ENCODE measurements at places on chromosomes 3 and 15. TPM values are rescaled to one million over a fixed set of nuclear protein-coding genes. Genes with fewer than 3 reads are reported as not detected.
A peak's percentile ranks its signal among the peaks of the same experiment; 100 is the strongest.

DNA sequence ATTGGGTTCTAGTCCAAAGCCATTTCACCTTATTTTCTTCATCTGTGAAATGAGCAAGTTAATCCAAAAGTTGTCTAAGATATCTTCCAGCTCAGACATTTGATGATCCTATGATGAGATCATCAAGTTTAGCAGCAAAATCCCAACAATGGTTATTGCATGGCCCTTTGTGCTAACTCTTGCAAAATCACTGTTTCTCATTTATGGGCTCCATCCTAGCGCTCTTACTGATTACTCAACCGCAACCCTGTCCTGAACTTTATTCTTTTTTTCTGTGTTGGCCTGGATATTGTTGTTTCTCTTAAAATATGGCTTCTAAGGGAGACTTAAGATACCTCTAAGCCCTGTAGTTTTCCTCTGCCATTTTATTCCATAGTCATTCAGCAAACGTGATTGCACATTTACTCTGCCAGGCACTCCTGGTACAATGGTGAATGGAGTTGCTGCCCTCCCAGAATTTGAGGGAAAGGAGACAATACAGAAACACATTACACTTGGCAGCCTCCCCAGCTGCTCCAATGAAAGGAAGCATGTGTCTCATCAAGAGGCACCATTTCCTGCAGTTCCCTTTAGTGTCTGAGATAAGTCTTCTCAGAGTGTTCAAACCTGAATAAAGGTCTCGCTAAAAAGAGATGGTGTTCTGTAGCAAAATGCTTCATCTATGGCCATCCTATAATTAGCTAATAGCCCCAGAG, 4.4 kb downstream of the GXYLT2 start:
- H3K4me3 ChIP-seq = no peak overlapping the region
- H3K4me1 ChIP-seq = peaks cover 3% of the 10 kb centered on the region
- H3K27ac ChIP-seq = no peak overlapping the region
- peaks cover 8% of the 10 kb centered on the region for H3K27me3 ChIP-seq

GRCh38 chr3:131091768-131092167, 65.1 kb downstream of the NEK11 start:
- H3K36me3 ChIP-seq = no peaks in the 10 kb centered on the region
- DNase-seq = no peak
- H3K27me3 ChIP-seq = no peaks in the 10 kb centered on the region
- H3K27ac ChIP-seq = no peak overlapping the region

GRCh38 chr3:45567730-45568172, 26.8 kb upstream of the LIMD1 start:
- peaks cover 24% of the 10 kb centered on the region for H3K4me1 ChIP-seq
- DNase-seq = no peak
- no peaks in the 10 kb centered on the region for H3K36me3 ChIP-seq
- no peak overlapping the region for H3K4me3 ChIP-seq

GRCh38 chr3:141413801-141414689, 45.7 kb downstream of the ZBTB38 start:
- no peaks in the 10 kb centered on the region for H3K27me3 ChIP-seq
- peak overlapping the region; percentile 72 for H3K27ac ChIP-seq
- peaks cover 52% of the 10 kb centered on the region for H3K4me1 ChIP-seq
- no peak overlapping the region for H3K4me3 ChIP-seq
- peaks cover 27% of the 10 kb centered on the region for H3K36me3 ChIP-seq
- DNase-seq = peak; percentile 70

DNA sequence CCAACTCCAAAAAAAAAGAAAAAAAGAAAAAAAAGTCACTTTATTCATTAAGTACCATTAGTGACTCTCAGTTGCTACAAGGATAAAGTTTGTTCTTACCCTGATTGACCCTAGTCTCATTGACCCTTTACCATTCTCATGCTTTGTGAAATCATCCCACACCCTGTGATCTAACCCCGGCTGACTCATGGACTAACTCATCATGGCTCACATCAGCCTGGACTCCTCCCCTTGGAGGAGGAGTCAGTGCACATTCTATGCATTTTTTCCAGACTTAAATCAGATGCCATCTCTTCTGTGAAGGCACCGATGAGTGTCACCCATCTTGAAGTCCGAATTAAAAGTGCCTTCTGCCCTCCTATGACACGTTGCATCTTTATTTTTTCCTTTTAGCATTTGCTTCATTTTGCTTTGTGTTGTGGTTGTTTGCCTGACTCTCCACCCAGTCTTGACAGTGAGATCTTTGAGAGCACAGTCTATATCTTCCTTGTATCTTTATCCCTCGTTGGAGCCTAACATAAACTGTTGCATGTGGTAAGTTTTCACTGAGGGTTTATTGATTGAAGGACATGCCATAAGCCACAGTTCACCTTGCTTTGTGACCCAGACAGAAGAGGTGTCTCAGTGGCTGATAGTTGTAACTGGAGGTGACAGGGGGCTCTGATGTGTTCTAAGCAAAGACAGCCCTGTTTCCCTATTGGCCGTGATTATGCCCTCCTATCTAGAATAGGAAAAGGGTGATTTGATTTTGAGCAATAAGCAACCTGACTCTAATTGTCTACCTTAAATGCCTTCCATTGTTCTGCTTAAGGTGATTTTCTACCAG, 72.1 kb downstream of the IL1RAP start:
- DNase-seq = no peak
- H3K27me3 ChIP-seq = no peaks in the 10 kb centered on the region
- H3K4me1 ChIP-seq = no peaks in the 10 kb centered on the region
- H3K4me3 ChIP-seq = no peak overlapping the region
- no peak overlapping the region for H3K27ac ChIP-seq

- no peak overlapping the region for H3K27ac ChIP-seq
- H3K4me3 ChIP-seq = no peak overlapping the region
- H3K27me3 ChIP-seq = no peaks in the 10 kb centered on the region
- no peak for DNase-seq
- no peaks in the 10 kb centered on the region for H3K4me1 ChIP-seq
- peaks cover 9% of the 10 kb centered on the region for H3K36me3 ChIP-seq
Measured at GRCh38 chr3:132545471-132545870, 51.6 kb upstream of the ACKR4 start.

DNA sequence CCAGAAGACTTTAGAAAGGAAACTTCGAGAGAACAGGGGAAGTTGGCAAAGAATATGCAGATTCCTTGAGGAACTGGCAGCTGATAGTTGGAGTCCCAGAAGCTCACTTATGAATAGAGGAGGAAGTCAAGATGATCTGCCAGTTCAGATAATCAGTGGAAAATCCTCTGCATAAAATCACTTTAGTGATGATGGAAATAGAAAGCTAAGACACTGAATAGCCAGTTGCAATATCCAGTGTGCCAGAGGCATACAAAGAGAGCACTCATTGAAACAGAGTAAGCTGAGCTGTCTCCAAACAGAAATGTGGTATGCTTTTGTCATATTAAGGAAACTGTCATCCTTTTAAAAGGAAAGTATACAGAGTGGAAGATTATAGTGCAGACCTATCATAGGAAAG, 1207.6 kb downstream of the OTOL1 start:
- H3K4me3 ChIP-seq = no peak overlapping the region
- H3K27me3 ChIP-seq = no peaks in the 10 kb centered on the region
- H3K27ac ChIP-seq = no peak overlapping the region
- DNase-seq = no peak

- no peaks in the 10 kb centered on the region for H3K36me3 ChIP-seq
- H3K4me1 ChIP-seq = no peaks in the 10 kb centered on the region
- H3K4me3 ChIP-seq = no peak overlapping the region
- H3K27ac ChIP-seq = no peak overlapping the region
- H3K27me3 ChIP-seq = no peaks in the 10 kb centered on the region
Measured at GRCh38 chr15:67413770-67414390, 107.1 kb upstream of the C15orf61 start.

GRCh38 chr3:52240886-52241370, 2.0 kb upstream of the TWF2 start:
- H3K36me3 ChIP-seq = no peaks in the 10 kb centered on the region
- peak; percentile 49 for DNase-seq
- H3K4me1 ChIP-seq = peaks cover 66% of the 10 kb centered on the region

DNA sequence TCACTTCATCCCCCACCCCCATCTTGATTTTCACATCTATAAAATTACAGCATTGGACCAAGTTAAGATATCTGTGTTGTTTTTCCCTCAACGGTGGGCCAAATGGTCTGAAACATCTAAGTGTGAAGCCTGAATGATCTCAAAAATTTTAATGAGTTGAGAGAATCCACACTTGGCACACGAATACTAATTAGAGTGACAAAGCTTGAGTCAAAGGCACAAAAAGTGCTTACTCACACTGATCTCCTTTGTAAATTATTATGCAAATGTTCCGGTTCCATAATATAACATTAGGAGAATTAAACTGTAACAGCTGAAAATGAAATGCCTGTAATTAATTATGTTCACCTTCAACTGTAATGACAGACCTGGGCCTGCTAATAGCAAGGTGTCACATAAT, 33.6 kb downstream of the GPR176 start:
- no peaks in the 10 kb centered on the region for H3K4me1 ChIP-seq
- H3K27ac ChIP-seq = no peak overlapping the region
- peaks cover 4% of the 10 kb centered on the region for H3K27me3 ChIP-seq
- no peaks in the 10 kb centered on the region for H3K36me3 ChIP-seq

GRCh38 chr3:123336441-123336851, 112.4 kb downstream of the ADCY5 start:
- DNase-seq = no peak
- no peak overlapping the region for H3K27ac ChIP-seq
- H3K36me3 ChIP-seq = no peaks in the 10 kb centered on the region

- no peak overlapping the region for H3K4me3 ChIP-seq
- peak; percentile 36 for DNase-seq
- no peaks in the 10 kb centered on the region for H3K27me3 ChIP-seq
- peaks cover 25% of the 10 kb centered on the region for H3K4me1 ChIP-seq
- H3K36me3 ChIP-seq = no peaks in the 10 kb centered on the region
- H3K27ac ChIP-seq = peak overlapping the region; percentile 90
Measured at GRCh38 chr3:9399746-9400145, 2.3 kb downstream of the SETD5 start.

- H3K27me3 ChIP-seq = no peaks in the 10 kb centered on the region
- H3K4me3 ChIP-seq = no peak overlapping the region
- no peak for DNase-seq
- no peaks in the 10 kb centered on the region for H3K4me1 ChIP-seq
- H3K36me3 ChIP-seq = no peaks in the 10 kb centered on the region
Measured at GRCh38 chr15:96160800-96161199, 169.7 kb upstream of the NR2F2 start.

GRCh38 chr15:88748081-88748480, 55.2 kb upstream of the ACAN start:
- no peaks in the 10 kb centered on the region for H3K4me1 ChIP-seq
- H3K27me3 ChIP-seq = no peaks in the 10 kb centered on the region
- DNase-seq = no peak
- no peak overlapping the region for H3K27ac ChIP-seq
- no peak overlapping the region for H3K4me3 ChIP-seq

GRCh38 chr3:69649120-69650065, 89.9 kb upstream of the MITF start:
- no peaks in the 10 kb centered on the region for H3K27me3 ChIP-seq
- no peaks in the 10 kb centered on the region for H3K36me3 ChIP-seq
- H3K4me1 ChIP-seq = no peaks in the 10 kb centered on the region

GRCh38 chr3:129449279-129450115, 9.5 kb downstream of the IFT122 start:
- H3K27me3 ChIP-seq = no peaks in the 10 kb centered on the region
- H3K4me1 ChIP-seq = no peaks in the 10 kb centered on the region
- no peak overlapping the region for H3K4me3 ChIP-seq
- no peak overlapping the region for H3K27ac ChIP-seq
- no peak for DNase-seq
- peaks cover 2% of the 10 kb centered on the region for H3K36me3 ChIP-seq

- H3K27me3 ChIP-seq = no peaks in the 10 kb centered on the region
- H3K36me3 ChIP-seq = no peaks in the 10 kb centered on the region
- H3K27ac ChIP-seq = peak overlapping the region; percentile 93
- DNase-seq = peak; percentile 19
Measured at GRCh38 chr15:65611888-65612615, 1.1 kb upstream of the INTS14 start.

GRCh38 chr3:127141921-127142730, 50.8 kb upstream of the PRR23E start:
- DNase-seq = no peak
- H3K4me1 ChIP-seq = no peaks in the 10 kb centered on the region
- H3K4me3 ChIP-seq = no peak overlapping the region
- no peaks in the 10 kb centered on the region for H3K27me3 ChIP-seq
- H3K27ac ChIP-seq = no peak overlapping the region

GRCh38 chr3:15171096-15171495, 35.0 kb upstream of the CAPN7 start:
- no peaks in the 10 kb centered on the region for H3K27me3 ChIP-seq
- H3K4me3 ChIP-seq = no peak overlapping the region
- no peaks in the 10 kb centered on the region for H3K36me3 ChIP-seq
- no peak for DNase-seq

DNA sequence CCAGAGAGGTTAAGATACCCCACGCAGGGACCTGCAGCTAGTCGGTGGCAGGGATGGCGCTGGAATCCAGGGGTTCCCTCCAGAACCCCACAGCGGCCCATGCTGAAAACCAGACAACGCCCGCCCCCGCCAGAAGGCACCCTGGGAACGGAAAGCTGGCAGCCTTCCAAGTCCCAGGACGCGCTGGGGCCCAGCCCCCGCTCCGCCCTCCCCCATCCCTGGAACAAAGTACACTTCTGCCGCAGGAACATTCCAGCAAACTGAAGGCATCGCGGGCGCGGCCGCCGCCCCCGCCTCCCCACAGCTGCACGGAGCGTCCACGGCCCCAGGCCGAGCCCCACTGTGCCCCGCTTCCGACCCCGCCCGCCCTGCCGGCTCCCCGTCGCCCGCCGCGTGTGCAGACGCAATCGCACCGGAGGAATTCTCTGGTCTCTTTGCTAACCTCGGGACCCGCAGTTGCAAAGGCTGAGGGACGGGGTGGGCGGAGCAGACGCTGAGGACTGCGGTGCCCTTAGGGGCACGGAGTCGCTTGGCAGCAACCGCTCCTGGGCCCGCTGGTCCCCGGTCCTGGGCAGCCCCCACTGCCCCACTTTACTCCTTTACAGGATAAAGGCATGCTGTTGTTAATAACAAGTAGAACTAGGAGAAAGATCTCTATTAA, 44.8 kb upstream of the RNU6-1 start:
- peak overlapping the region; percentile 23 for H3K4me3 ChIP-seq
- DNase-seq = peak; percentile 63
- H3K27me3 ChIP-seq = peaks cover 7% of the 10 kb centered on the region
- H3K36me3 ChIP-seq = no peaks in the 10 kb centered on the region
- peaks cover 11% of the 10 kb centered on the region for H3K4me1 ChIP-seq

- no peaks in the 10 kb centered on the region for H3K27me3 ChIP-seq
- H3K36me3 ChIP-seq = no peaks in the 10 kb centered on the region
- H3K4me3 ChIP-seq = no peak overlapping the region
Measured at GRCh38 chr3:170726976-170727661, 141.2 kb upstream of the SLC7A14 start.

- H3K4me3 ChIP-seq = peak overlapping the region; percentile 39
- peak; percentile 81 for DNase-seq
- H3K36me3 ChIP-seq = no peaks in the 10 kb centered on the region
- peak overlapping the region; percentile 57 for H3K27ac ChIP-seq
- H3K27me3 ChIP-seq = no peaks in the 10 kb centered on the region
- H3K4me1 ChIP-seq = peaks cover 42% of the 10 kb centered on the region
Measured at GRCh38 chr3:195909644-195910498, 1.5 kb upstream of the TNK2 start.

GRCh38 chr3:39191111-39191510, 1.3 kb downstream of the XIRP1 start:
- H3K27ac ChIP-seq = no peak overlapping the region
- H3K4me3 ChIP-seq = no peak overlapping the region
- H3K27me3 ChIP-seq = no peaks in the 10 kb centered on the region
- H3K36me3 ChIP-seq = no peaks in the 10 kb centered on the region
- peaks cover 25% of the 10 kb centered on the region for H3K4me1 ChIP-seq

ATP13A5 gene
- total RNA-seq = not detected

PP2D1 gene
- not detected for total RNA-seq

SLC38A3 gene
- 0.82 TPM for total RNA-seq

PPIB gene
- total RNA-seq = 251 TPM

THSD4 gene
- total RNA-seq = not detected

LMOD3 gene
- total RNA-seq = not detected

LSAMP gene
- not detected for total RNA-seq

MELTF gene
- total RNA-seq = 4.0 TPM

CDCP1 gene
- total RNA-seq = 0.38 TPM
